ENCODE measurements at places on chromosomes 16 and 17.
A peak's percentile ranks its signal among the peaks of the same experiment; 100 is the strongest.

- no peak for DNase-seq
Observed at GRCh38 chr16:19741354-19741753, 23.3 kb downstream of the IQCK start.

DNA sequence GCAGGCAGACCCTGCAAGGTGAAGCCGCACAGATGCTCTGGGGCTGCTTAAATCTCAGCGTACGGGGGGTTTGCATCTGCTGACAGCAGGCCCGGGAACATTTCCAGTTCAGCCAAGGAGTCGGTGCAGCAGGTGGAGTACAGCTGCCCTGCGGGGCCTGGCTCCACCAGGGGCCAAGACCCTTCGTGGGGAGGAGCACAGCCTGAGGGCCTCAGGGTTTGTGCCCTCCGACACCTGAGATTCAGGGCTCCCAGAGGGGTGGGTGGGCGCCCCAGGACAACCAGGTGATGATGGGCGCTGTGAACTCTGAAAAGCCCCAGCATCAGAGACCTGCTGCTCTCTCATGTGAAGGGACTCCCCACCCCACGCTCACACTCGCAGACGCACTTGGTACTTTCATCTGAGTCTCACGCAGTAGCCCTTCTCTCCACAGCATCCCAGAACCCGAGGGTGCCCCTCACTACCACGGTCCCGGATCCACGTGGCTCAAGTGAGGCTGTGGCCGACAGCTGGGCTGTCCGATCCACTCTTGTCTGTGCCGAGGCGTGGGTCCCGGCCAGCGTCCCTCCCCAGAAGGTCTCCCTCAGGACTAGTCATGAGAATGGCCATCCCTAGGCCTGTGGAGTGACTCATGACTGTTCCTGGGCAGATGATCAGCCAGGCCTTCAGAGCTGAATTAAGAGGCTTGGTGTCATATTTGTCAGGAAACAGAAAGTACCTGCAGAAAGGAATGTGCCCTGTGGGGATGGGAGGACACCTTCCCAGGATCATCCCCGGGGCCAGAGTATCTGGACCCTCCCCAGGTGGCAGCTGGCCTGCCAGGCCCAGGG is 29.6 kb downstream of the ACSF3 start:
- no peak for DNase-seq

GRCh38 chr17:67615736-67616135 is 102.0 kb upstream of the NOL11 start:
- DNase-seq = no peak

DNA sequence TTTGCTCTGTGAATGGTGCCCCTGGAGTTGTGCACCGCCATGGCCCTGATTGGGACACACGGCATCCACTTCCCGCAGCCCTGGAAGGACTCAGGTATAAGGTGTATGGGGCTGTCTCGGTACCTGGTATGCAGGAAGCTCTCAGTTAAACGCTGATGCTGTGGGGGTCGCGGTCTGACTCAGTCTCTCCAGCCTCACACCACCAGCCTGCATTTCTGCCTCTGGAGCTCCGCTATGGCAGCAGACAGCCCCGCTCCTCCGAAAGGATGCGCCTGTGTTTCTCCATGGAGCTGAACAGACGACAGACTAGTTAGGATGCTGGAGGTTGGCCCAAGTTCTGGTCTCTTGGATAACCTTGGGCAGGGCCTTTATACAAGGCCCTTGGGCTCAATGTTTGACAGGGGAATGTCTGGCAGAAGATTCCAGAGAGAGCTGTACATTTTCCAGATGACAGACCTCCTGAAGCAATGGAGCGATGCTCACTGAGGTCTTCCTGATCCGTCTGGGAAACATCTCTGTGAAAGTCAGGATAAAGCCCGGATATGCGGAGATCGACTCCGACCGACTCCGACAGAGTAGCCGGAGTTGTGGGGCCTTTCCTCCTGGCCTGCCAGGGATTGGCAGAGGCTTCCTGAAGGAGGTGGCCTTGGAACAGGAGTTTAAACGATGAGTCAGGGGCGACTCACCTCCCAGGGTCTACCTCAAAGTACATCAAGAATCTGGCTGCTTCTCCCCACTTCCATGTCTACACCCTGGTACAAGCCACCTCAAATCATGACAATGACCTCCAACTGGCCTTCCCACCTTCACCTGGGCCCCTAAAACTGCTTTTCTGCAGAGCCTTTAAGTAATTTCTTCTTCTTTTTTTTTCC is 21.9 kb upstream of the BCAR1 start:
- DNase-seq = no peak

GRCh38 chr17:64369007-64369893 is 21.4 kb downstream of the PECAM1 start:
- no peak for DNase-seq

DNA sequence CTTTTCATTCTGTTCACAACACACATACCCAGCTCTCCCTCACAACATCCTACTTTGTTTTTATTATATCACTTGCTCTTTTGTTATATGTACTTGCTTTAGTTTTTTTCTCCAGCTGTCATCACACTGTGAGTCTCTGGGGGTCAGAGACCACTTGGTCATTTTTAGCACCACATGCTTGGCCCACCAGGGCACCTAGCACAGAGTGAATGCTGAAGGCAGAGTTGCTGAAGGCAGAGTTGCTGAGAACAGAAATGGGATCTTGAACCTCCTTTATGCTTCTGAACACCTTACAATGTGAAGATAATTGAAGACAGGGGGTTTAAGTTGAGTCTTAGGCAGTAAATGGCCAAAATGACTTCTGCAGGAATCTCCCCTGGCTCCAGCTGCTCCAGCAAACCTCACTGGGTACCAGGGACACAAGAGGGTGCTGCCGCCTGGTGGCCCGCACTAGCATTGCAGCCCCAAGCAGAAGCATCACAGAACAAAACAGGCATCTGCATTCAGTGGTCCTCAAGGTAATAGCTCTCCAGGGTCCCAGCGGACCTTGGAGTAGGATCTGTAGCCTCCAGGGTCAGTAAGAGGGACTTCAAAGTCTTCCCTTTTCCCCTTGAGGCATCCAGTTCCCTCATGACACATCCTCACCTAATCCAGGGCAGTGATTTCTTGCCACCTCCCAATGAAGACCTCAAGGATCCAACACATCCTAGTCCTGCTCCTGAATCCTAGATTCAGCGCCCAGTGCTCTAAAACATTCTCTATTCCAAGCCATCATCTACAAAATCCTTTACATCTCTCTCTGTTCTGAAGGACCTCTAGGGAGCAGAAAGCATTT is 1972.6 kb downstream of the TP53TG3F start:
- peak; percentile 22 for DNase-seq

- DNase-seq = no peak
Observed at GRCh38 chr16:66004699-66005098, 361.8 kb upstream of the CDH5 start.

DNA sequence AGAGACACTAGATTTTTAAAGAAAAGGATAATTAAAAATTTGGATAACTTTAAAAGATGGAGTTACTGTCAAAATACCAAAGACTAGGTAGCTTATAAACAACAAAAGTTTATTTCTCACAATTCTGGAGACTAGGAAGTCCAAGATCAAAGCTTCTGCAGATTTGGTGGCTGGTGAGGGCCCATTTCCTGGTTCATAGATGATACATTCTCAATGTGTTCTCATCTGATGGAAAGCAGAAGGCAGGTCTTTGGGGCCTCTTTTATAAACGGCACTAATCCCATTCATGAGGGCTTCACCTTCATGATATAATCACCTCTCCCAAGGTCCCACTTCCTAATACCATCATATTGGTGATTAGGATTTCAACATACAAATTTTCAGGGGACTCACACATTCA is 33.7 kb downstream of the NLK start:
- DNase-seq = no peak

- DNase-seq = no peak
Observed at GRCh38 chr16:8070506-8070905, 519.8 kb downstream of the TMEM114 start.

- DNase-seq = no peak
Observed at GRCh38 chr17:82772026-82772425, 20.2 kb downstream of the TBCD start.

DNA sequence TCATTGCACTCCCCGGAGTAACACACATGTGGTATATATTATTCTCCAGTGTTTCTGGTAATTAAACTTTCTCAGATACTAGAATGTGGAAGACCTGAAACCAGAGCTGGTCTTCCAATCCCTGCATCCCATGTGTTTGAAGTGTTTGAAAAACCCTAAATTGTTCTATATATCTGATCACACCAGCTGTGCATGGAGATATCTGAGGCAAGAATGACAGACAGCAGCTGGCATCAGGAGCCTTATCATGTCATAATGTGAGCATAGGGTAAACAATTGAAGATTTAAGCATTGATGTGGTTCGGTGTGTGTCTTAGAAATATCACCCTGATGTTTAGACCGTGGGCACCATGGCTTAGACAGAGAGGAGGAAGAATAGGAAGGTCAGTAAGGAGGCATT is 251.0 kb downstream of the CDH11 start:
- no peak for DNase-seq

- DNase-seq = no peak
Observed at GRCh38 chr16:31708348-31708747, 165.3 kb upstream of the ZNF267 start.

GRCh38 chr16:89581861-89582563 is 6.5 kb downstream of the CPNE7 start:
- no peak for DNase-seq

- DNase-seq = no peak
Observed at GRCh38 chr16:26133416-26134093, 441.8 kb downstream of the HS3ST4 start.

DNA sequence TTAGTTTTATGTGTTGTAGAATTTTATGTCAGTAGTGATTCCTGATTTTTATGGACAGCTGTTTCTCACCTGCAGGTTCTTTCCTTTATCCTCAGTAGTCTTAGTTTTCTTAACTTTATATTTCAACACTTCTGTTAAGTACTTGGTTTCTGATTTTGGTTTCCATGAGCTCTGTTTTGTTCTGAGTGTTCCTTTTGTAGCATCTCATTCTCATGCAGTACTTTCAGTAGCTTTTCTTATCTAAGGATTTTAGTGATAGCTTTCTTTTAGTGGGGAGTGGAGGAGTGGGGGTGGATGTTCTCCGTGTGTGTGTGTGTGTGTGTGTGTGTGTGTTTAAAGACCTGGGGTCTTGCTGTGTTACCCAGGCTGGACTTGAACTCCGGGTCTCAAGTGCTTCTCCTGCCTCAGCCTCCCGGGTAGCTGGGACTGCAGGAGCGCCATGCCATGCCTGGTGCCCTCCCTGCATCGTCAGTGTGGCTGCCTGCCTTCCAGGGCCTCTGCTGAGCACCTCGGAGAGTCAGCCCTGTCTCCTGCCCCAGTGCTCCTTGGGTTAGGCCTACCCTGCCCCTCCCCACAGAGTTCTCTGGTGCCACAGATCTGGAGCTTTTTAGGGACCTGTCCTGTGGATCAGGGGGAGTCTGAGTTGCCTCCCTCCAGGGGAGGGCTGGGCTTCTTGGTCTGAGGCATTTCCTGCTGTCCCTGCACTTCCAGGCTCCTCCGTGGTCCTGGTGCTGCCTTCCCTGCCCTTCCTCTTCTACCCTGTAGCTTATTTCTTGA is 4.3 kb upstream of the ZNF750 start:
- DNase-seq = no peak

DNA sequence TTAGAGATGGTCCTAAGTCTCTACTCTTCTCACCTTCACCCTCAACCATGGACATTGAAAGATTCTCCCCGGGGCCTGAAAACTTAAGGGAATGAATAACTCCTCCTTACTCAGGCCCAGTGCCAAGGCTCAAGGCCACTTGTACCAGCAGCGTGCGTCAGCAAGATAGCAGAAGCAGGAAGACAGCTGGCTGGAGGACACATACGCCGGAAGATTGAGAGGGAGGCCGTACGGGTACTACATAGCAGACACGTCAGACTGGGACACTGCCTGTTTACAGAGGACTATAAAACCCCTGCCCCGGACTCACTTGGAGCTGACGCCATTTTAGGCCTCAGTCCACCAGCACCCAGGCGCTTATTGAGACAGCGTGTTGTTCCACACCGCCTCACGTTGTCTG is 75.8 kb upstream of the MED13 start:
- DNase-seq = no peak

DNA sequence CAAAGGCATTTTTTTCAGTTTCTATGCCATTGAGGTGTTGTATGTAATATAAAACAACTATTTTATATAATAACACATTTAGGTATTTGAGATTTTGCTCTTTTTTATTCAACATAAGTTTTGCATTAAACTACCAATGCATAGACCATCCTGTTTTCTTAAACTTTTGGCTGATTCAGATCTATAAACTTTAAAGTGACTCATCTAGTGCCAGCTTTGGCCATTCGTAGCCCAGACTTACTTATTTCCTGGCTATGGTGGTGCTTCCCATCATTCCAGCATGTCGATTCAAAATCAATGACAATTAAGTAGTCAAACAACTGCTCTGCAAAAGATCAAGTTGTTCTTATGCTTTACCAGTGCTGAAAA is 3.1 kb downstream of the ERI2 start:
- DNase-seq = no peak

- DNase-seq = no peak
Observed at GRCh38 chr17:44864831-44865230, 17.1 kb downstream of the HIGD1B start.

- no peak for DNase-seq
Observed at GRCh38 chr16:21590796-21591195, 8.6 kb upstream of the METTL9 start.

DNA sequence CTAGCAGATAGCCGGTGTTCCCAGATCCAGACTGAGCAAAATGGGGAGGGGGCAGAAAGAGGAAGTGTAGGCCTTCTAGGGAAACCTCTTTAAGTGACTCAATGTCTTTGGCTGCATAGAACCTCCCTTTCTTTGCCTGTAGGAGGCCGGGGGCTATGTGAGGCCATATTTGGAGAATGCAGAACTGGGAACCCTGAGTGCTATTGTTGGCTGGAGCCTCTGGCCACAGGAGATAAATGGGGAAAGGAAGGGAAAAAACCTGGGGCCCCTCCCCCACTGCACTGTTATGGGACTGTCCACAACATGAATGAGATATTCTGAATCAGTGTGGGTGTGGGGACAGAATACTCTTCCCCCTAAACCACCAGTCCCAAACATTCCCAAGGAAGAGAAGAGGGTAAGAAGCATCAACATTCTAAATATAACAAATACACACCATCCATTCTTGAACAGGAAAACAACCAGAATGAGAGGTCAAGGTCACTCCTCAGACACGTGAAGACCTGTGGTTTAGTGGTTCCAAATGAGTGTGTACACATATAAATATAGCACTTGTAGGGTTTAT is 2.4 kb downstream of the VPS25 start:
- no peak for DNase-seq

DNA sequence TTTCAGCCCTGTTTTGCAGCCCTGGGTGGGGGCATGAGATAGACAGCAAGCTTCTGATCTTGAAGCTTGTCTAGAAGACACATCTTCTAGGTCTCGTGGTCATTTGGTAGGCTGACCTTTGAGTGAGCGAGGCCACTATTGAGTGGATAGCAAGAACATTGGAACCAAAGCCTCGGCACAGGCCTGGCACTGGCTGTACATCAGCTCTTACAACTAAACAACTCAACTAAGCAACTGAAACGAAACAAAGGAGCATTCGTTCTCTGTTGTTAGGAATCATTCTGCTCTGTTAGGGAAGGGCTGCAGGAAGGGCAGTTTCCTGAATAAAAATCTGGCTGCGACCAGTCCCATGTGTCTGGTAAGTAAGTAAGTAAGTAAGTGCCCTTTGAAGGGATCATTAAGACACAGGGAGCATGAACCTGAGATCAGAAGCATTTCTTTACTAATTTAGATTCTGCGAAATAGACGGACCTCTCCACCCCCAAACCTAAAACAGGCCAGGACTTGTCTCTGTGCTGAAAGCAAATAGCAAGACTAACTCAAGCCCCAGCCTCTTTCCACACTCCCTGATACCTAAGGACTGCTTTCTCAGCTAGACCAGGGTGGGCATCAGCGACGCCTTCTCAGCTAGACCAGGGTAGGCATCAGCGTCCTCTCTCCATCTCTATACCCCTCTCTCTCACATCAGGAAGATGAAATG is 22.7 kb downstream of the CYB561 start:
- DNase-seq = no peak

- DNase-seq = no peak
Observed at GRCh38 chr16:49236216-49236615, 45.4 kb downstream of the CBLN1 start.

All from anterior cingulate cortex (tissue), 58 donors.